ENCODE measurements at places on chromosomes 2 and 18.
A peak's percentile ranks its signal among the peaks of the same experiment; 100 is the strongest.

GRCh38 chr2:200791905-200792304 is 19.8 kb upstream of the BZW1 start:
- DNase-seq = no peak

DNA sequence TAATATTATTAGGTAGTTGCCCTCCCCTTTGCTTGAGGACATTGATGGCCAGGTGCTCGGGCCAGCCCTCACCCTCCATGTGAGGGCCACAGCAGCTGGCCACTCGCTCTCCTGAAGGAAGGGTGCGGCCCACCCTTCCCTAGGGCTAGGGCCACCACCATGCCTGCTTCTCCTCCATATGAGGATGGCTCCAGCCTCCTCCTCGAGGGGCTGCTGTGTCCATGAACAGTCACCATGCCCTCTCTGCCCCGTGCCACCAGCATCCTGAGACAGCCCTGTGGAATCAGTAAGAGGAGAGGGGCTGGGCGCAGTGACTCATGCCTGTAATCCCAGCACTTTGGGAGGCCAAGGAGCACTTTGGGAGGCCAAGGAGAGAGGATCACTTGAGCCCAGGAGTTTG is 2.4 kb downstream of the GPR17 start:
- no peak for DNase-seq

GRCh38 chr2:135555311-135555710 is 24.0 kb downstream of the R3HDM1 start:
- DNase-seq = no peak

GRCh38 chr2:73821227-73821626 is 7.5 kb upstream of the STAMBP start:
- DNase-seq = no peak

GRCh38 chr2:65129286-65129825 is 550 bp downstream of the RAB1A start:
- DNase-seq = peak; percentile 7

GRCh38 chr18:46297621-46298020 is 193.4 kb downstream of the HAUS1 start:
- DNase-seq = no peak

- DNase-seq = peak; percentile 30
Observed at GRCh38 chr2:237774811-237775553, 23.6 kb upstream of the RBM44 start.
